ENCODE measurements at places on chromosomes 2 and 18.

- DNase-seq = no peak
Observed at GRCh38 chr2:231138699-231139098, 13.9 kb upstream of the HTR2B start.

GRCh38 chr2:160493227-160494028 is at the start of gene RBMS1:
Gene RBMS1, minus strand, starts transcription at chr2:160493807. Its CDS starts 444 bp downstream, at chr2:160493363.
- DNase-seq = peak; percentile 46

DNA sequence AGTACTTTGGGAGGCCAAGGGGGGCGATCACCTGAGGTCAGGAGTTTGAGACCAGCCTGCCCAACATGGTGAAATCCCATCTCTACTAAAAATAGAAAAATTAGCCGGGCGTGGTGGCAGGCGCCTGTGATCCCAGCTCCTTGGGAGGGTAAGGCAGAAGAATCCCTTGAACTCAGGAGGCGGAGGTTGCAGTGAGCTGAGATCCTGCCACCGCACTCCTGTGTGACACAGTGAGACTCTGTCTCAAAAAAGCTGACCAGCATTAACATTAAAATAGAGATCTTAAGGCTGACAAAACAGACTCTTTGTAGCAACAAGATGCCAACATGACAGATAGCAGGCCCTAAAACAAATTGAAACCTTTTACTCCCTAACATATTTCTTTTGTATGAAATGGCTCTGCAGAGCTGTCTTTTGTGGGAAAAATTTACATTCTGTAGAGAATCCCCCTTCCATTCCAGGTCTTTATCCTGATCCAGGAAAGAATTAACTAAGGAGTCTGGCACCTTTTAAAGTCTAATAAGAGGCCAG is 213.9 kb downstream of the RAB3GAP1 start:
- no peak for DNase-seq

DNA sequence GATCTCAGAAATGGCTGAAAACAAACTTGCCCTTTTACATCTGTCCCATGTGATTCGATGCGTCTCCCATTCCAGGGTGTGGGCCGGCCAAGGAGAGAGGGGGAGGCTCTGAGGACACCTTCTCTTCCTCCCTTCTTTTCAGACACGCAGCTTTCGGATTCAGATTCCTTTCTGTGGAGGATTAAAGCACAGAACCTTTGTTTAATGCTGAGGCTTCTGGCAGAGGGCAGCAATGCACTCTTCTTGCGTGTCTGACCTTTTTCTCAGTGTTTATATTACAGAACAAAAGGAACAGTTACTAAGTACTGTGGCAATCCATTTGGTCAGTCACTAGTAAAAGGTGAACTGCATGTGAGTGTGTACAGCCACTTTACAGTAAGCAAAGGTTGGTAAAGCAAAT is 268.9 kb upstream of the CCDC68 start:
- DNase-seq = no peak

DNA sequence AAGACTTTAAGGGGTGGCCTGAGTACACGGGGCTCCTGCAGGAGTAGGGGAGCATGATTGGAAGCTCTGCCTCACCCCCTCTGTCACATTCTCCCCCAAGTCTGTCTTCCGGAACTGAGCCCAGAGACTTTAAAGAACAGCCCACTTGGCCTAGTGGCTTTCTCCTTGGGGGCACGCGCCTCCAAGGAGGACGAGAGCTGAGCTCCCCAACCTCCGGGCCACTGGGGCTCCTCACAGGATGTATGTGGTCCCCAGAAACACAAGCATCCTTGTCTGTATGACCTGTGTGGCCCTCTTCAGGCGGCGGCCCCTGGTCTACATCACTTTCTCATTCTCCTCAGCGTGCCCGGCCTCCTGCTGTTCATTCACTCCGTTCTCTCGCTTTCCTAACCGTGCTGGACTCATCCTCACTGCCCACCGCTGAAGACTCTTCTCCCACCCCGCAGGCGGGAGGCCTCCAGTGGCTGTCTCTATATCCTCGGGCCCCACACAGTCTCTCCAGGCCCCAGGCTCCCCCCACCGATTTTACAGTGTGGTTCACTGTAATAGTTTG is 23.7 kb downstream of the KCNF1 start:
- DNase-seq = no peak

- no peak for DNase-seq
Observed at GRCh38 chr2:177029075-177029474, 183.5 kb upstream of the HNRNPA3 start.

DNA sequence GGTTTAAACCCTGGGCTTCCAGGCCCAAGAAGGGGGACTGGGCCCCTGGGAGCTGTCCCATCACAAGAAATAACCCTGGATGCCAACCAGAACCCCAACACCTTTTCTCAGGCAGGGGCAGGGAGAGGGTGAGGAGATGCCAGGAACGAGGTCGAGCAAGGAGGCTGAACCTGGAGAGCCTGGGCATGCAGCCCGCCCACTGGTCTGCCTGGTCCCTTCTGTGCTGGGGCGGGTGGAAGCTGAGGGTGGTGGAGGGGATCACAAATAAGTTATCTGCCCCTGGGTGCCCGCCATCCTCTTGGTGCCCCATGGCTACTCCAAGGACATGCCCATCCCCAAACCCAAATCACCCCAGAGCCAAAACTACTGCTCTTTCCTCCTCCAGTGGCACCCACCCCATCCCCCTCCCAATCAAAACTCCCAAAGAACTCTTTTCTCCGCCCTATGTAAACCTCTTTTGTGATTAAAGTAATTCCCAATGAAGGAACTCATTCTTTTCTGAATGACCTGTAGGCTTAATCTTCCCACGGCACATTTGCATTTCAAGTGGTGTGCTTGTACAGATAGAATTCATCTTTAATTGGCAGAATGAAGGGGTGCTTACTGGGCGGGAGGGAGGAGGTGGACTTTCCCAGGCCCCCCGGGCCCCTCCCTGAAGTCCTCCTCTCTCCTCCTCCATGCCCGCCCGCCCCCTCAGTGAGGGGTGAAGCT is 47.9 kb downstream of the EFR3B start:
- no peak for DNase-seq

DNA sequence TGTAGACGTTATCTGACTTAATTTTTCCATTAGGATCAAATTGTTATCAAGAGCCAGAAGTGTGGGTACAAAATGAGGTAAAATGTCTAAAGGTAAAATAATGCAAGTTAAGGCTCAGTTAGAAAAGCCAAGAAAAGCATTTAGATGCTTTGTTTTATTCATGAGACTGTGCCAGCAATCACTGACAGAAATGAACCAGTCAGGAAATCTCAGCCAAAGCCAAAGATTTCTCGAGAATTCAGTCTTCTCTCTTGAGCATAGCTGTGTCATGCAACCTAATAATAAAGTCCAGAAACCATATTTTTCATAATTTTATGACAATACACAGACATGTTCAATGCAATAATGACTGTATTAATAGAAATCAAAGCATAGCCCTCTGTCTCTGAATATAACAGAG is 43.5 kb upstream of the ZNF397 start:
- DNase-seq = no peak

- no peak for DNase-seq
Observed at GRCh38 chr2:10597956-10598355, 91.8 kb downstream of the NOL10 start.

- DNase-seq = no peak
Observed at GRCh38 chr2:186572705-186573104, 17.2 kb upstream of the ITGAV start.

GRCh38 chr2:84906900-84907714 is 1.7 kb downstream of the TMSB10 start:
- DNase-seq = no peak

- DNase-seq = no peak
Observed at GRCh38 chr18:6270771-6271216, 143.9 kb downstream of the L3MBTL4 start.

DNA sequence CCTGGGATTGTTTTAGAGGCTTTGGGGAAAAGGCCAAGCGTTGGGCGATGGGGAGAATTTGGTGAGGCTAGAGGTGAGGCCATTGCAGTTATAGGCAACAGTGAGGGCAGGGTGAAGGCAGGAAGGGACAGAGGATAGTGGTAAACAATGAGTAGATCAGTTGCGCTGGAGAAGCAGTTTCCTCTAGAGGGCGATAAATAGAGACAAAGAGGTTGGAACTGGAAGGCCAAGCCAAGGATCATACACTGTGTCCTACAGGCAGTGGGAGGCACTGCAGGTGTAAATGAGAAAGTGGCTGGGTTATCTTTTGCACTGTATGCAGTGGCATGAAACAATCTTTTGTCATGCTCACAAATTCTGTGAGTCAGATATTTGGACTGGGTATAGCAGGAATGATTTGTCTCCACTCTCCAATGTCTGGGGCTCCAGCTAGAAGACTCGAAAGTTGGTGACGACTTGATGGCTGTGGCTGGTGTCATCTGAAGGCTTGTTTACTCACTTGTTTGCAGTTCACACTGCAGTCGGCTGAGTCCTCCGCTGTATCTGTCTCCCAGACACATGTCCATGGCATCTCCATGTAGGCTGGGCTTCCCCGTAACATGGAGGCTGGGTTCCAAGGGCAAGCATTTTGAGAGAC is 82.1 kb downstream of the TNP1 start:
- DNase-seq = peak; percentile 4

DNA sequence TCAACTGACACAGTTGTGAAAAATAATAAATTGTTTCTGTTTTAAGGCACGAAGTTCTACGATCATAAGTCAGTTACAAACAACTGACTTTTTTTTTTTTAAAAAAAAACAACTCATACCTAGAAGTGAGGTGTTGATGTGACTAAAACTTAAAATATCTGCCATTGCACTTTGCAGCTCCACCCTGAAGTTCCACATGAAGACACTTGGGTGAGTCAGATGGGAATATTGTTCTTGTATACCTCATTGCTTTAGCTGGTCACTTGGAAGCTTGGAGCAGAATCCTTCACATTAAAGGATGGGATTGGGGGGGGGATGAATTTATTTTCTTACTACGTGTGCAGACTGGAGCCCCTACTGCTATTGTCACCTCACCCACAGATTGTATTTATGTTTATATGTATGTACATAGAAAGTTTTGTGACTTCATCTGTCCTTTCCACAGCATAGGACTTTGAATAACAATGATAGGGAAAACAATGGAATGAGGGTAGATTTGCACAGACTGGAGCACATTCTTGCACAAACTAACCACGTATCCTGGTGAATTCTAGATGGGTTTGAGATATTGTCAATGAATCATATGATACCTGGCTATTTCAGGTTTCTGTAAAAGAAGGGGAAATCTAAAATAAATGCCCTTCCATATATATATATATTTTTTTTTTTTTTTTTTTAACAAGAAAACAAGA is 57.9 kb upstream of the ARHGAP15 start:
- no peak for DNase-seq

DNA sequence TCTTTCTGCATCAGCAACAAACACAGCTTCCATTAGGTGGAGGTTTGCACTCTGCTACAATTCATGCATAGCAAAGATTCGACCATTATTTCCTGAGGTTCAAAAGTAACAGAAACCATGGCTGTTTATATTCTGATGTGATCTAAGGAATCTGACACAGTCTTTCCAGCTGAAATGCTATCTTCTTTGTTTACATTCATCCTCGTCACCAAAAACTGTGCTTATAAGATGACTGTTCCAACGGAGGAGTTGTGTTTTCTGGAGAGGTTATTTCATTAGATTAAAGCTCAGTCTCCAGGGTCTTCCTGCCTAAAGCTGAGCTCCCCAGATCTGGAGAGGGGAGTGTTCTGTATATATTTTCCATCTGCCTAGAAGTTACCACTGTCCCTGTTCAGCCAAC is 45.1 kb upstream of the LYPD6B start:
- DNase-seq = no peak

DNA sequence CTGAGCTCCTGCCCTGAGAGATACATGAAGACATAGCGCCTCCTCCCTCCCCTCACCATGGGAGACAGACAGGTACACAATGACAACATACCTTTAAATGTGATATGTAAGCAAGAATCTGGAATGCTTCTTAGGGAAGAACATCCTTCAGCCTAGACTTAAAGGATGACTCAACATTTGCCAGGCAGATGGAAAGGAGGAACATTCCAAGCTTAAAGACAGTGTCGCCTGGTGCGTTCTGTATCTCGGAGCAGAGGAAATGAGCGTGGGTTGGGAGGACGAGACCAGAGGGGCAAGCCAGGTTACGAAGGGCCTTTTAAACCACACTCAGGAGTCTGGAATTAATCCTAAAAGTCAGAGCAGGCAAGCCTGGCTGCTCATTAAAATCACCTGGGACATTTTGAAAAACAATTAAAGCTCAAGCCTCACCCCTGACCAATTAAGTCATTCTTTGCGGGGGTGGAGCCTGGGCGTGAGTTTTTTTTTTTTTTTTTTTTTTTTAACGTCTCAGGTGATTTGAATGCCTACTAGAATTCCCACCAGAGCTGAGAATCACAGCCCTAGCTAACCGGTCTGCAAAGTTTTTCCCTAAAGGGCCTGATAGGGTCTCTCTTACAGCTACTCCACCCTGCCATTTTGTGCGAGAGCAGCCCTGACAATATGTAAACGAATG is 131.2 kb upstream of the SEC11C start:
- DNase-seq = no peak

DNA sequence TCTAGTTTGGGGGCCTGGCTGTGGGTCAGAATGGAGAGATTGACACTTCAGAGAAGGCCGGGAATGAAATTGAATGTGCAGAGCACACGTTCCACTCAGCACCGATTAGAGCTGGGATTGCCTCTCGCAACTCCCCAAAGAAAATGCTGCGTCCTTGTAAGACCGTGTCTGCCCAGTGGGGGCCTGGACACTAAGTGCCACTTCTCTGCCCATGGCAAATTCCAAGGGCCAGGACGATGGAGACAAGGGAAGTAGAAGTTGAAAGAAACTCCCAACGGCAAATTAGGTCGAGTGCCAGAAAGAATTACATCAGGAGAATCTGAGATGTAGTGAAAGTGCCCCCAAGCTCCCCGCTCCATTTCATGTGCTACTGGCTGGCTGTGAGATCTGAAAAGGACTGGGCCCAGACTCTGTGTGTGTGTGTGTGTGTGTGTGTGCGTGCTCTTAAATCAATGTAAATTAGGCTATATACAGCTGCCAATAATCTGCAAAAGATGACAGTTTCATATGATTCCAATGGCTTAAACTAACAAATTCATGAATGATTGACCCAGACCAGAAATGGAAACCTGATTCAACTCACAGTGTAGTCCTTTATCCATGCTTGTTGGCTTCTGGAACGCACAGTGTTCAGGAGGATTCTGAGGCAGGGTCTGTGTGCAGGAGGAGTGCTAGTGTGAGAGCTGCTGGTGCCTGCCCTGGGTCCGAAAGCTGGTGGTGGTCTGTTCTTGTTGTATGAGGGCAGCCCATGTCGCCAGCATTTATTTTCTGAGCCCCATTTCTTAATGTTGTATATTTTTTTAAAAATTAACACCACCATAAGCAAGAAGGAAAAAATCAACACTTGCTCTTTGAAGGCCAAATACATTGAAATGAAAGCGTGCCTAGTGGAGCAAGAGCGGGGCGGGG is 234.3 kb downstream of the AGAP1 start:
- DNase-seq = no peak

DNA sequence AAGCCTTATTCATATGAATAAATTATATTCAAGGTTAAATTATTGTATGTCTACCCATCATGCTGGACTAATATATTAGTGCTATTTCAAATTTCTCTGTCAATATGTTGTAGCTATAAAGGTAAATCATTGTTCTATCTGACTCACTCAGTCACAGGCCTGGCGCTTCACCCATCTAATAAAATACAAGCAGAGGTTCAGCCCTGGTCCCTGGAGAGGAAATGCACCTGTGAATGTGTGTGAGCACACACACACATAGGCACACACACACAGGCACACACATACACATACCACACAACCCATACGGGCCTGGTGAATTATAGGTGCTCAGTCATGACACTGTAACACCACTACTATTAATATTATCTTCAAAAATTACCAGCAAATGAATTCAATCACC is 1396.1 kb downstream of the DPP10 start:
- DNase-seq = no peak

GRCh38 chr2:104028061-104028460 is 825.9 kb upstream of the POU3F3 start:
- DNase-seq = no peak

GRCh38 chr18:69958422-69958821 is 10.7 kb upstream of the CD226 start:
- no peak for DNase-seq

All from activated T-cell treated with anti-CD3 and anti-CD28 coated beads for 48 hours (primary cell).